ENCODE measurements at places on chromosomes 2 and 18. TPM values are rescaled to one million over a fixed set of nuclear protein-coding genes. Genes with fewer than 3 reads are reported as not detected.

CREG2 gene
- total RNA-seq: 0.14 TPM

RAX gene
- not detected for total RNA-seq

GPR45 gene
- total RNA-seq: not detected

BOLA3 gene
- total RNA-seq: 21.0 TPM

MOGAT1 gene
- not detected for total RNA-seq

C2orf74 gene
- total RNA-seq: 14.6 TPM

AGXT gene
- total RNA-seq: not detected

DGKD gene
- total RNA-seq: 12.1 TPM

SCN2A gene
- total RNA-seq: 0.43 TPM

GREB1 gene
- total RNA-seq: 1.3 TPM

REG1A gene
- total RNA-seq: not detected

NYAP2 gene
- not detected for total RNA-seq

ARHGAP25 gene
- 0.14 TPM for total RNA-seq

COL4A4 gene
- 0.14 TPM for total RNA-seq

AQP12A gene
- total RNA-seq: not detected

SLC38A11 gene
- 0.55 TPM for total RNA-seq

RAD51AP2 gene
- total RNA-seq: not detected

EML6 gene
- 1.8 TPM for total RNA-seq

LOXL3 gene
- total RNA-seq: 57.5 TPM

NTSR2 gene
- not detected for total RNA-seq

CD8B gene
- total RNA-seq: not detected

FAP gene
- total RNA-seq: 148 TPM

DLX1 gene
- total RNA-seq: not detected

SERPINB10 gene
- total RNA-seq: not detected

HOXD8 gene
- total RNA-seq: 1.6 TPM

EIF4E2 gene
- total RNA-seq: 101 TPM

OTOF gene
- 0.14 TPM for total RNA-seq

STARD6 gene
- total RNA-seq: not detected

PROM2 gene
- total RNA-seq: 0.28 TPM

UGP2 gene
- total RNA-seq: 122 TPM

ACMSD gene
- under 0.01 TPM for total RNA-seq

FAM161A gene
- 1.9 TPM for total RNA-seq

MROH2A gene
- under 0.01 TPM for total RNA-seq

SIX2 gene
- total RNA-seq: under 0.01 TPM

SLC11A1 gene
- 0.14 TPM for total RNA-seq

KIF1A gene
- not detected for total RNA-seq

ALLC gene
- total RNA-seq: not detected

UGT1A1 gene
- not detected for total RNA-seq

TMEM131 gene
- 20.2 TPM for total RNA-seq

PLGLB2 gene
- 1.1 TPM for total RNA-seq

ZSWIM2 gene
- total RNA-seq: 0.09 TPM

C2orf78 gene
- not detected for total RNA-seq

BUB1 gene
- total RNA-seq: 4.8 TPM

SAP130 gene
- total RNA-seq: 1.8 TPM

RNF125 gene
- 0.28 TPM for total RNA-seq

LRP2 gene
- not detected for total RNA-seq

EMILIN1 gene
- total RNA-seq: 242 TPM
